ENCODE measurements at places on chromosomes 5 and 9.

DNA sequence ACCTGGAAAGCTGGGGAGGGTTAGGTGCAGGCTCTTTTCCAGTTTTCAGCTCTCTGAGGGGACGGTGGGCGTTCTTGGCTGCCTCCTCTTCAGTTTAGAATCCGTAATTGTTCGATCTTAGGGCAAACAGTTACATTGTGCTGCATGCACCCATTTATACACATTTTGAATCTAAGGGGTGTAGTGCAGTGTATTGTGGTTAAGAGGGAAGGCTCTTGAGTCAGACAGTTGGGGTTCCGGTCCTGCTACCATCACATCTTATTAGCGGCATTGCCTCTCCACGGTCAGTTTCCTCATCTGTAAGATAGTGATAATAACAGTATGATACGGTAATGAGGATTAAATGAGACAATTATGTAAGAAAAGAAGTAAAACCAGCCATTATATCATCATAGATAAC is 625 bp downstream of the EXOSC2 start:
- DNase-seq, result no peak

GRCh38 chr9:129649726-129650679 is 8.1 kb upstream of the ASB6 start:
- no peak for DNase-seq

DNA sequence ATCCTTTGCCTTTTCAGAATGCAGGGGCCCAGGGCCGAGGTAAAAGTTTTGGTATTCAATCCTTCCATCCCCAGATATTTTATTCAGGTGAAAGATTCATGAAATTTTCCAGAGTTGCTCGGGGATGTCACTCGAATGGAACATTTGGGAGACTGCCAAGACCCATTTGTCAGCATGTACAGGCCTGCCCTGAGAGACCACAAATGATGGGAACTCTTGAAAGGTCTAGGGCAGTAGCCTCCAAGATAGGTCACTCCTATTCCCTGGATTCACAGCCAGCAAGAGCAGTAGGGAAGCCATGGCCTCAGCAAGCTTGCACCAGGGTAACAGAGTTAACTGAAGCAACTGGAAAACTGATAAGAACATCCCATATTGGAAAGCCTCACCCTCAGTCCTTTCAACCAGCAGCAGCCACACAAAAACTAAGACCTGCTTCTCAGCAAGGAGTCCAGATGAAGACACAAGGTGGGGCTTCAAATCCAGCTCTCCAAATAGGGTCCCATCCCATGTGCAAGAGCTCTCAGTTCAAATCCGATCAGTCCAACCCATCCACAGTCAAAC is 12.5 kb downstream of the CARD6 start:
- no peak for DNase-seq

DNA sequence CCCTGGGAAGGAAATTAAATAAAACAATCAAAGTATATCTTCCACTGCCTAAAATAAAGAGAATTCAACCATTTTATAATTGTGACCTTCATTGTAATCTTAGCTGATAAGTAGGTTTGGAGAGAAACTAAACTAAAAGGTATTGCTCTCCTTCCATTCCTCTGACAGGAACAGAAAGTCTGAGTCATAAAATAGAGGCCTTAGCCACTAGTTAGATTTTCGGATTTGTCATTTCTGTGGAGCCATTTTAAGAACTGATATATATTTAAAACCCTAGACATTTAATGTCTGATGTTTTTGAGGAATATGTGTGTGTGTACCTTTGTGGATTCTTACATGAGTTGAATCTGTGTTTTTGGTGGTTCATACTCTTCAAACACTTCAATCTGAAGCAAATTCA is 11.8 kb upstream of the TMC1 start:
- DNase-seq, result no peak

DNA sequence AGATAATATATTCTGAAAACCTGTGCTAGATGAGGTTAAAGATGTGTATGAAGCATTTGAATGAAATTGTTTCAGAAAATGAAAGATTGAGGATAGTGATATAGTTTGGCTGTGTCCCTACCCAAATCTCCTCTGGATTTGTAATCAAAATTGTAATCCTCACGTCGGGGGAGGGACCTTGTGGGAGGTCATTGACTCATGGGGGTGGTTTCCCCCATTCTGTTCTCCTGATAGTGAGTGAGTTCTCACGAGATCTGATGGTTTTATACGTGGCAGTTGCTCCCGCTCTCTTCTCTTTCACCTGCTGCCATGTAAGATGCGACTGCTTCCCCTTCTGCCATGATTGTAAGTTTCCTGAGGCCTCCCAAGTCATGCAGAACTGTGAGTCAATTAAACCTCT is 2.0 kb upstream of the TEX48 start:
- DNase-seq, result no peak

DNA sequence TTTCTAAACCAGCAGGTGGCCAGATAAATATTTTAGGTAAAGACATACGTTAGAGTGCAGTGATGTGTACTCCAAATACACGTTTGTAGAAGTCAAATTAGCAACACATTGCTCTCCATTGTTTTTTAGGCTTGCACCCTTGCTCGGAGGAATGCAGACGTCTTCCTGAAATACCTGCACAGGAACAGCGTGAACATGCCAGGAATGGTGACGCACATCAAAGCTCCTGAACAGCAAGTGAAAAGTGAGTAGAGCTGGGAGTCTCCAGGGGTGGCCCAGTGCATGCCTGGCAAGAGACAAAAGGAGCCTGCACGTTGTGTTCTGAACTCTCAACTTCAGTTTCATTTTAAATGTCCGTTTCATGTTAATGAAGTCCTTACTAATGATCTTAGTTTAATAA is 207.5 kb upstream of the OTULINL start:
- DNase-seq, result peak; percentile 93

DNA sequence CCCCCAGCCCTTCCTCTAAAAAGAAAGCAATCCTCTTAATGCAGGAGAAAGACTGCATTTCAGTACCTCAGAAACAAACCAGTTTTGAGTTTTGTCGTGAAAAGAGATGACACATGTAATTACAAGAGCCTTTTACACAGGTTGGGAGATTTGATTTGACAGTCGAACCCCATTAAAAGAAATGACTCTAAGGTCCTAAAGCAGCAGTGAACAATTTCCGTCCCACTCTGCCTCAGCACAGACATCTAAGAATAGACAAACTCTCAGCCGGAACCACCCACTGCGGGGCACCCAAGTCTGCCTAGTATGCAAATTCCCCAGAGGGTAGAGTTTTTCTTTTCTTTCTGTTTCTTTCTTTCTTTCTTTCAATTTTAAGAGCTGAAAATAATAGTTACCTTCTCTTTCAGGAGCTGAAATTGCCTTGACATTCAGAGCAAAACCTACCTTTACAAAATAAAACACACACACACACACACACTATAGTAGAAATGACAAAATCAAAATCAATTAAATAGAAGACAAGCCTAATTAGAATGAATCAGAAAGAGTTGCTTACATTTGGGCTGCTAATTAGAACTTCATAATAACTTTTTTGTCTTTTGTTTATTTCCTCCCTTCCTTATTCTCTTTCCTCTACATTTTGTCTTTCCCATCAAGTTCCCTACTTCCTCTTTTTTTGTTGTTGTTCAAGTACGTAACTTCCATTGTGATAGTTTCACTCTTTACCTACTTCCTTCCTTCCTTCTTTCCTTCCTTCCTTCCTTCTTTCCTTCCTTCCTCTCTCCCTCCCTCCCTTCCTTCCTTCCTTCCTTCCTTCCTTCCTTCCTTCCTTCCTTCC is 65.1 kb downstream of the BASP1 start:
- no peak for DNase-seq

GRCh38 chr9:119697996-119698395 is 328.8 kb upstream of the BRINP1 start:
- DNase-seq, result no peak

DNA sequence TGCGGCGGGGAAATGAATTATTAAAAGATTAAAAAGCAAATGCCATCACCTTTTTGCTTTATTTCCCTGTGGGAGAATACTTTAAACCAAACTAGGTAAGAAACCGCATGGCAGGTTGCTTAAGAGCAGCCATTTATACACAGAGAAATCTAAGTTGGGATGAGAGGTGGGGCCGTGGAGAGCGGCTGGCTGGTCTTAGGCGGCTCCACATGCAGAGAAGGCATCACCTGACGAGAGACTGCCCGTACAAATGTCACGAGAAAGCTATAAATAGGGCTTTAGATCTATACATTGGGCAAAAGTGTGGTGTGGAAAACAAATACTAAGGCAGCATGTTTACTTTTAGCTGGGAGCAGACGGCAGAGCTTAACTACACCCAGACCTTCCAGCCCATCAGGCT is 39.4 kb downstream of the MED27 start:
- peak; percentile 61 for DNase-seq

DNA sequence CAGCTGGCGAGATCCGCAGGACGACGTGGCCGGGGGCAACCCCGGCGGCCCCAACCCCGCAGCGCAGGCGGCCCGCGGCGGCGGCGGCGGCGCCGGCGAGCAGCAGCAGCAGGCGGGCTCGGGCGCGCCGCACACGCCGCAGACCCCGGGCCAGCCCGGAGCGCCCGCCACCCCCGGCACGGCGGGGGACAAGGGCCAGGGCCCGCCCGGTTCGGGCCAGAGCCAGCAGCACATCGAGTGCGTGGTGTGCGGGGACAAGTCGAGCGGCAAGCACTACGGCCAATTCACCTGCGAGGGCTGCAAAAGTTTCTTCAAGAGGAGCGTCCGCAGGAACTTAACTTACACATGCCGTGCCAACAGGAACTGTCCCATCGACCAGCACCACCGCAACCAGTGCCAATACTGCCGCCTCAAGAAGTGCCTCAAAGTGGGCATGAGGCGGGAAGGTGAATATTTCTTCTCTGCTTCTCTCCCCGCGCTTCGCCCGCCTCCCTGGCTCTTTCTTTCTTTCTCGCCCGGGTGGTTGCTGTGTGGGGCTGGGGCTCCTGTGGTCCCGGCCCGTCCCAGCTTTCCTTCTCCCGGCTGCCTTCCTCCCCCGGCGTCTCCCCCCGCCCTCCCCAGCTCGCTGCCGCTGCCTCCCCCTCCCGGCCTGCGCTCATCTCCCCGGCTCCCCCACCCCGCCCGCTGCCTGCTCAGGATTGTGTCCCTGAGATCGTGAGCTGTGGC is 2.2 kb downstream of the NR2F1 start:
- DNase-seq, result peak; percentile 63

- no peak for DNase-seq
These were observed 71.5 kb downstream of the DOCK8 start for GRCh38 chr9:286071-286740.

DNA sequence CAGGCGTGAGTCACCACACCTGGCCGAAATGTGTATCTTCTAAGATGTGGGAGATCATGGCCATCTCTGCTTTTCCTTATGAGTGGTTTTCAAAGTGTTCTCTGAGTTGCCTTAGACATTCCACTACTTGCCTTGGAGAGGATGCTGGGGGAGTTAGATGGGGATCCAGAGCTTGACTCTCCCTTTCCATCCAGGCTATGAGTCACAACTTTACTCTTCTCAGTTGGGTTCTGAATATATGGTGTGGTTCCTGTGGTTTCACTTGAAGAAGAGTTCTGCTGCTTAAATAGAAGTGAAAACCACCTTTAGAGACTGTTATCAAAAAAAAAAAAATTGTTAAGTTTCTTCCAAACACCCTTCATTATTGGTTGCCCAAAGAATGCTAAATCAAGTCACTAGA is 217.6 kb downstream of the ZNF608 start:
- no peak for DNase-seq

DNA sequence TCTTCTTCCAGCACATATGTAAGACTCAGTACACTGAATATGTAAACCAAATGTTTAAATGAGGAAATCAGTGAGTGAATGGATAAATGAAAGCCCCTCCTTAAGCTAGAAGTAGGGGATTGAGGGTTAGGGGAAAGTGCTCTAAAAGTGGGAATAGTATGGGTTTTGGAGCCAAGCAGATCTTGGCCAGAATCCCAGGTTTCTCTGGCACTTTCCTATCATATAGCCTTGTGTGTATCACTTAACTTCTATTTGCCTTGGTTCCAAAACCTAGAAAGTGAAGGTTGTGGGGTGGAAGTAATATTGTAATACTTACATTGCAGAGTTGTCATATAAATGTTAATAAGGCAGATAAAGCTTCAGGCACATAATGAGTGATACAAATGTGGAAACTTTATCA is 45.0 kb upstream of the SV2C start:
- DNase-seq, result no peak

- no peak for DNase-seq
These were observed 245.9 kb downstream of the ACTL7B start for GRCh38 chr9:108609897-108610253.

DNA sequence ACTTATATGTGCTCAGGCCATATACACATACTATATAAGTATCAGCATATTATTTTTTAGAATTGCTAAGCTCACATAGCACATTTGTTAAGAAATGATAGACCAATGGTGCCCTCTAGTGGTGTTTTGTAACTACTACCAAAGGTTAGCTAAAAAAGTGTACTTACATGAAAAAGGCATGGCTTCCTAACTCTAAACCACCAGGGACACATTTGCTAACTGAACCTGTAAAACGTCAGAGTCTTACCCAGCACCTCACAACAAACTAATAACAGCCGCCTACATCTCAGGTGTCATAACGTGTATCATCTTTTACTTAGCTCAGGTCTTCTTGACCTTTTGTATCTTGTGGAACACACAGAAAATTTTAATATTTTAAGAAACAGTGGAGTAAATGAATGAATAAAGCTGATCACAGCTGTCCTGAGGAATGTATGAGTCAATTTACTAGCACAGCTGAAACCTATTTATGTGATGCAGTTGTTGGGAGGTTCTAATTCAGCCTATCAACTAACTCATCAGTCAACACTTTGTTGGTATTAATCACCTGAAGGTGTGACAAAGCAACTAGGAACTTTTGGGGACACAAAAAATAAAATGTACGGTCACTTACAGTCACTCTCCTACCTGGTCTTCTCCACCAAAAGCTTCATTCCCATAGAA is 72.9 kb downstream of the BAAT start:
- DNase-seq, result peak; percentile 85

- DNase-seq, result no peak
These were observed 55.4 kb downstream of the GOLM1 start for GRCh38 chr9:86043999-86044398.

GRCh38 chr9:18544456-18544855 is 70.5 kb downstream of the ADAMTSL1 start:
- no peak for DNase-seq

- no peak for DNase-seq
These were observed 252.9 kb upstream of the SLC24A2 start for GRCh38 chr9:20041697-20042081.

DNA sequence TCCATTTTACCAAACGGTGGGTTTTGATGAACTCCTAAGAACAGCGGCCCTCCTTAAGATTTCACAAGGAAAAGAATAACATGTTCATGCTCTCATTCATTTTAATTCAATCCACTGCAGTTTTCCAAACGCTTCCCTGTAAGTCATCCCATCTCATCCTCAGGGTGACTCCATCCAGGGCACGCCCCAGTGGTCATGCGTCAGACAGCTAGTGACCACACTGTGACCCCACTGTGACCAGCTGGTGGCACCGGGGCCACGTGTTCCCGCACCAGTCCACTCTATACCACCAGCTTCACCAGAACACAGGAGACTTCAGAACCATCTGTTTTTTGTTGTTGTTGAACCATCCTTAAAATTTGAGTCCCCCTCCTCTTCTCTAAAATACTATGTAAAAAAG is 14.3 kb downstream of the ATPSCKMT start:
- no peak for DNase-seq

- DNase-seq, result no peak
These were observed 31.0 kb upstream of the GZMA start for GRCh38 chr5:55071413-55071812.
